EH (cell line): ENCODE measurements at places on chromosomes 2 and 18.

DNA sequence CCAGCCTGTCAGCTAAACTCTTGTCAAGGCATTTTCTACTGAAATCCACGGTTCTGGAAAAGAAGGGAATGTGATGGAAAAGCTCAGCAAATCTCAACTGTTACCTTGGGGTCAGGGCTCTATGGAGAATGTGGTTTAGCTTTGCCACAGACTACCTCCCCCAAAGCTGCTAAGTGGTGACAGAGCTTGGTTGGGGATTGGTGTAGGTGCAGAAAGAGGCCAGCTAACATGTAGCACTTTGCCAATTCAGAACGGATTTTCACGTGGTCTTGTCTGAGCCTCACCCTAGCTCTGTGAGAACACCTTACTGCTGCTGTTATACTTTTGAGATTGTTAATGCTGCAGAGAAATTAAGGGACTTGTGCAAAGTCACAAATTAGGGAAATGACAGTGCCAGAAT lies 331.1 kb downstream of the RND3 start:
- DNase-seq: no peak

DNA sequence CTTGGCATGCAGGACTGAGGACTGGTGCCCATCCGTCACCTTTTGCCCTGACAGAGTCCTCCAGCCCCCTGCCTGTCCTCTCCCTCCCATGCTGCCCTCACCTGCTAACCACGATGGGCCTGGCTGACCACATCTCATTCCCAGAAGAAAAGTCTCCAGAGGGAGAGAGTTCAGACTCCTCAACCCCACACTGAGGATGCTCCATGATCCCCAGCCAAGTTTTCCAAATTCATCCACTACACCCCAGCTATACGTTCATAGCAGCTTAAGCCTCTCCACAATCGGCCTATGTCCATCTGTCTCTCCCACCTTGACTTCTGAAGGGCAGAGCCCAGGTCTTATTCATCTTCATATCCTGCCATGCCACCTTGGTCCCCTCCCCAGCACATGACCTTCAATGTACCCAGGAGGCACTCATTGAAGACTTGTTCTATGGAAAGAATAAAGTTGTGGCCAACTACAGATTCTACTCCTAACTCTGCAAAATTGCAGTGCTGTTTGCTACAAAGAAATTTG lies 115.6 kb upstream of the ID2 start:
- no peak for DNase-seq

DNA sequence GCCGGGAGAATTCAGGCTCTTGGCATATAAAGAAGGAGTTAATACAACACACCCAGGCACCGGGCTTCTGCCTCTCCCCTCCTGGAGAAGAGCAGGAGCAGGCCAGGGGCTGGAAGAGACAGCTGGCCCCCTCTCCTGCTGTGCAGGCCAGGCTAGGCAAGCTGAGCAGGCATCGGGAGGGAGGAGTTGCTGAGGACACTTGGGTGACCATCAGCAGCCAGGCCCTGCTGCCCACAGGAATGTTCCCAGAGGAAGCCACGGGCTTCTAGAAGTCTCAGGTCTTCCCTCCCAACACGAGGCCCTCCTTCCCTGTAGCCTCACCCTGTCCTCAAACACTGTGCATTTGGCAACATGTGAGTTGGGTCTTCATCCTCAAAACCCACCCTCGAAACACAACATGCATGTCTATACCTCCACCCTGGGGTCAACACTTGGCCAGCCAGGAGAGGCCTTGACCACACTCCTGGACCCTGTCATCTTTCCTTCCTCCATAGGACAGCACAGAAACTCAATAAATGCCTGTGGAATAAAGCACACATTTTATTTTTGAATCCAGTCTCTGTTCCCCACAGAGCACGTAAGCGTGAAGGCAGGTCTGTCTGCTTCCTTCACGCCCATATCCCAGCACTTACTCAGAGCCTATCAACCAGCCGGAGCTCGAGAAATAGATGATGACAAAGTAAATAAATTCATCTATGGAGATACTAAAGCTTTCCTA lies 433.8 kb upstream of the ID2 start:
- peak; percentile 50 for DNase-seq

- peak; percentile 75 for DNase-seq
Observed at GRCh38 chr2:12014088-12014960, 267.9 kb downstream of the LPIN1 start.

- DNase-seq: no peak
Observed at GRCh38 chr18:26516964-26517363, 31.4 kb downstream of the KCTD1 start.

- no peak for DNase-seq
Observed at GRCh38 chr18:3878401-3878800, 428.4 kb downstream of the TGIF1 start.

GRCh38 chr18:12254136-12254819 lies at the start of gene CIDEA:
Gene CIDEA (plus strand): TSS chr18:12254361. CDS start chr18:12254384, 23 bp downstream.
- peak; percentile 27 for DNase-seq

DNA sequence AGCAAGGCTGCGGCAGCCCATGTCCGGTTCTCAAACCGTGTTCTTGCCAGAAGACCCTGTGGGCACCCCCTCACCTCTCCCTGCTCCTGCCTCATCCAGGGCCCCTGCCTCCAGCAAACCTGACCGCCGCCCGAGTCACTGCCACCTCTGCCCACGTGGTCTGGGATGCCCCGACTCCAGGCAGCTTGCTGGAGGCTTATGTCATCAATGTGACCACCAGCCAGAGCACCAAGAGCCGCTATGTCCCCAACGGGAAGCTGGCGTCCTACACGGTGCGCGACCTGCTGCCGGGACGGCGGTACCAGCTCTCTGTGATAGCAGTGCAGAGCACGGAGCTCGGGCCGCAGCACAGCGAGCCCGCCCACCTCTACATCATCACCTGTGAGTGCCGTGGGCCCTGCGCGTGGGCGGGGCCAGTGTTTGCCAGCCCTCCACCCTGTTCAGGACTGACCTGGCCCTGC lies 32.2 kb downstream of the MTERF4 start:
- DNase-seq: no peak

- DNase-seq: peak; percentile 40
Observed at GRCh38 chr2:19746611-19747309, 155.0 kb downstream of the TTC32 start.

DNA sequence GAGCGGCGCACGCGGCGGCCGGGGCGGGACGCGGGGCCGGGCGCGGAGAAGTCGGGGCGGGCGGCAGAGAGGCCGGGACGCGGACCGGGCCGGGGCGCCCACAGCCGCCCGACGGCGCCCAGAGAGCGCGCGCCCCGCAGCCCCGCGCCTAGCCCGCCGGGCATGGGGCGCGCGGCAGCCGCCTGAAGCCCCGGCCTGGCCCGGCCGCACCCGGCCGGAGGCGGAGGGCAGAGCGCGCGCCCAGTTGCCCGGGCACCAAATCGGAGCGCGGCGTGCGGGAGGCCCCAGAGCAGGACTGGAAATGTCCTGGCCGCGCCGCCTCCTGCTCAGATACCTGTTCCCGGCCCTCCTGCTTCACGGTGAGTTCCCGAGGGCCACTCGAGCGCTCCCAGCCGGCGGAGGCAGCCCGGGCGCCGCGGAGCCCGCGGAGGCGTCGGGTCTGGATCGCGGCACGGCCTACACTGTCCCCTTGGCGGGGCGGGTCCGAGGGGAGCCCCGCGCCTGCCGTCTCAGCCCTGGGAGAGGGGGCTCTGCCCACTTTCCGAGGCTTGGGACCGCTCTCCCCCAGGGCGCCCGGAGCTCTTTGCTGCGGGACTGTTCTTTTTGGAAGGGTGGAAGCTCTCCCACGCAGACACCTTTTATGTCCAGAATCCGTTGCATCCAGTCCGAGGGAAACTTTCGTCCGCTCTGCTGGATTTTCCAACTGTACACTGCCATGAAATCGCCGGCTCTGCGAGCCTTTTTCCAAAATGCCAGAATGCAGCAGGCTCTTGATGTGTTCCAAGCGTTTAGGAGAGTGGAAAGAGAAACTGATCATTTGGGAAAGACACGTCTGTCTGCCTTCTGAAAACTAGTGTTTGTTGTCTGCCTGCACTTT lies 484 bp downstream of the APCDD1 start:
- peak; percentile 28 for DNase-seq
